Activated T-cell treated with anti-CD3 and anti-CD28 coated beads for 24 hours (primary cell): ENCODE measurements at places on chromosomes 11 and 22.
A peak's percentile ranks its signal among the peaks of the same experiment; 100 is the strongest.

DNA sequence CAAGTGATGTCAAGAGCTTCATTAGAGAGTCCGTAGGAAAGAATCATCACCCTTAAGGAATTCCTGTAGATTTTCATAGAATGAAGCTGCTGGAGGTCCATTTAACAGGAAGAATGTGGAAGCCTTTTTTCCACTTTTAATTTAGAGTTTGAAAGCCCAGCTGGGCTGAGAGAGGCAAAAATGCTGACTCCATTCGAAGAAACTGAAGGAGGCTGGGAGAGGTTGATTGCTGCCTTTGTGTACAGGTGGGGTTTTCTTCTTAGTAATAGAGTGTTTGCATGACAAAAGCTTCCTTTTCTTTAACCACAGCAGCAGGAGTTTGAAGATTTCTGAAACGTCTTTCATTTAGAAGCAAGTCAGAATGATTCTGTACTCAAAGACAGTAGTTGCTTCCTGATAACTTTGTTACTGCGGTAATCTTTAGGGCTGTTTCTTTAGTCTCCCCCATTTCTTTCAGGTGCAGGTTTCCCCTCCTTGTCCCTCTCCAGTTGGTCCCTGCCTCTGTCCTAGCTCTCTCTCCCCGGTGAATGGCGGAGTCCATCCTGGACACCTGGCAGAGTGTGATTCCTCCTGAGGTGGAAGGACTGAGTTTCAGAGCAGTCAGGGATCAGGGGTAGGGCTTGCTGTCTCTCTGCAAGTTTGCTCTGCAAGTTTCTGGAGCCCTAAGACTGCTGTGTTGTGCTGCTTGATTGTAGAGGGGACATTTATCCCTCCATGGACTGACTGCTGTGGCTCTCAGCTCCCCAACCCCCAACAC, 166.2 kb downstream of the LDLRAD3 start:
- DNase-seq: no peak

DNA sequence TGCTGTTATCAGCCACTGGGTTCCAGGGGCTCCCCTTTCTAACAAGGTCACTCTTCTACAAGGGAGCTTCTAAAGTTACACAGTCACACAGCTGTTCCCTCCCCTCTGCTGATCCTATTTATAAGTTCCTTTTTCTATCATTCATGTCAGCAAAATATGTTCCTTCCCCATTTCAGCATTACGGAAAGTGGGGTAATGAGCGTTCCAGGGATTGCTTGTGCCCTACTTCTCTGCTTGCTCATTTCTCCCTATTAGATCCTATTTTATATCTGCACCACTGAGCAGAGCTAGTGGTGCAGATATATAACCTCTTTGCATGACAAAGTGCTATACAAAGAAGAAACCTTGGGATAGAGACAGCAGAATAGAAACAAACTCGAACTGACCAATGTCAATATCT, 22.7 kb upstream of the PLEKHB1 start:
- no peak for DNase-seq

DNA sequence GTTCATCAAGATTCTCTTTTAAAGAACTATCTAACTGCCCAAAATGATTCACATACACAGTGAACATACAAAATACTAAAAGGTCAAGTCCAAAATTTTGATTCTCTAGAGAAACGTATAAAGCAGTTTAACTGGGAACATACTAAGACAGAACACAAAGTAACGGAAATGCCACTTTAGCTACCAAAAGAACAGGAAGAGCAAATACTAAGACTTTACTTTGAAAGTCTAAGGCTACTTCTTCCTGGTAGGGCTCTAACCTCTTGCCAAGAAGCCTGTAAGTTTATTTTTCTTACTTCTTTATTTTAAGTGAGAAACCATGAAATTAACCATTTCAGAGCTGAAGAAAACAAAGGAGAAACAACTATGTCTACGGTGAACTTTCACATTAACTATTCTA, 6.2 kb downstream of the PICALM start:
- no peak for DNase-seq

- DNase-seq: no peak
Measured at GRCh38 chr11:117583063-117583801, 213.8 kb downstream of the DSCAML1 start.

DNA sequence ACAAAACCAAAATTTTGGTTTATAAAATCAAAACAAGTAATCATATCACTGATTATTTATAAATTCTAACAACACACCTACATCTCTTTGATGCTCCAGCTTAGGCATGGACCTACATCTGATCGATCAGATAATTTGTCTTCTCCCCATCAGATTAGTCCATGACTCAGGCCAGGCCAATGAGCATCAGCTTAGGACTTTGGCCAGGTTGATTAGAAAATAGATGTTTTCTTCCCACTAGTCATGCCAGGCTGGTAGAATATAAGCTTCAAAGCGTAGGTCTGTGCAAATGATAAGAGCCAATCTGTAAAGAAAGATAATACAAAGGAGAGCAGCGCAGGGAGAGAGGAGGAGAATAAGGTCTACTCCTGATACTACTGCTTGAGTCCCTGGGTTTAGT, 1487.9 kb downstream of the FAM181B start:
- DNase-seq: no peak

DNA sequence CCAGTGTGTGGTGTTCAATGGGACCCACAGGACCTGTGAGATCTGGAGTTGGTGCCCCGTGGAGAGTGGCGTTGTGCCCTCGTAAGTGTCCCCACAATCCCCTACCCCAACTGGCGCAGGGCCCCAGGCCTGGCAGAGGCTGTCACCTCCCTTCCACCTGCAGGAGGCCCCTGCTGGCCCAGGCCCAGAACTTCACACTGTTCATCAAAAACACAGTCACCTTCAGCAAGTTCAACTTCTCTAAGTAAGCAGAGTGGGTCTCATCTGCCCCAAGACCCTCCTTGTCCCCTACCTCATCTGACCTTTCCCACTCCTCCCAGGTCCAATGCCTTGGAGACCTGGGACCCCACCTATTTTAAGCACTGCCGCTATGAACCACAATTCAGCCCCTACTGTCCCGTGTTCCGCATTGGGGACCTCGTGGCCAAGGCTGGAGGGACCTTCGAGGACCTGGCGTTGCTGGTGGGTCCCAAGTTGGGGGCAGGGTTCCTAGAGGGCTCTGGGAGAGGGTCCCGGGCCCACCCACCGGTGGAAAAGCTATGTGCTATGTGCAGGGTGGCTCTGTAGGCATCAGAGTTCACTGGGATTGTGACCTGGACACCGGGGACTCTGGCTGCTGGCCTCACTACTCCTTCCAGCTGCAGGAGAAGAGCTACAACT, 8.1 kb downstream of the P2RX6 start:
- no peak for DNase-seq

GRCh38 chr11:76159303-76159937, 46.9 kb downstream of the WNT11 start:
- DNase-seq: no peak

DNA sequence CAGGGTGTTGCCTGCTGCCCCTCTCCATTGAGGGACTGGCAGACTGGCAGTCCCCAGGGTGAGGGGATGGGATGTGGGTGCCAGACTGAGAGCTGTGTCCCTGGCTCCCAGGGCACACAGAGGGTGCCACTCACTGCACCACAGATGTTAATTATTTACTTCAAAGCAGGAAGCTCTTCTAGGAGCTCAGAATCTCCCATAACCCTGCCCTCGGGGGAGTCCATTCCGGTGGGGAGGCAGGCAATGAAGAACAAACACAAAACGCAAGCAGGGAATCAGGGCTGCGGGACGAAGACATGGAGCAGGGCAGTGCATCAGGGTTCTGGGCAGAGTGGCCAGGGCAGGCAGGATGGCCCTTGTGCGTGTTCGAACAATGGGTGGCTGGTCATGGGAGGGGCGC, 24.4 kb upstream of the FLRT1 start:
- DNase-seq: no peak

- no peak for DNase-seq
Measured at GRCh38 chr11:629237-629583, 2.2 kb upstream of the SCT start.

- DNase-seq: no peak
Measured at GRCh38 chr11:106286881-106287504, 209.5 kb downstream of the AASDHPPT start.

GRCh38 chr11:76798671-76799065, 15.5 kb downstream of the TSKU start:
- DNase-seq: no peak

DNA sequence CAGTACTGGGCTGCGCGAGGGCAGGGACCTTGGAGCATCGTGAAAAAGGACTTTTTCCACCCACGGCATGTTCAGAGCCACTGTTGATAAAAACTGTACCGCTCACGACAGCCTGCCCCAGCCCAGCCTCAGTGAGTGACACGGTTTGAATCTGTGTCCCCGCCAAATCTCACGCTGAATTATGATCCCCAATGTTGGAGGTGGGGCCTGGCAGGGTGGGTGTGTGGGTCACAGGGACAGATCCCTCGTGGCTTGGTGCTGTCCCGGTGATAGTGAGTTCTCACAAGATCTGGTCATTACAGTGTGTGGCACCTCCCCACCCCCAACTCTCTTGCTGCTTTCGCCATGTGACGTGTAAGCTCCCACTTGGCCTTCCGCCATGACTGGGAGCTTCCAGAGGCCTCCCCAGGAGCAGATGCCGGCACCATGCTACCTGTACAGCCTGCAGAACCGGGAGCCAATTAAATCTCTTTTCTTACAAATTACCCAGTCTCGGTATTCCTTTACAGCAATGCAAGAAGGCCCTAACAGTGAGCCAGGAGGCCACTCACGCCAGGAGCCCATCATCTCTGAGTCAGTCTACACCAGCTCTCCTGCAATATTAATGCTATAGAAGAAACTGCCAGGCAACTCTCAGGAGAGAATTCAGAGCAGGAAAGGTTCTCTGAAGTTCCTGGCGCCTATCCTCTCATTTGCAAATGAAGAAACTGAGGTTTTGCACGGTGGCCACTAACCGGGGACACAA, 1.3 kb downstream of the TOLLIP start:
- no peak for DNase-seq

GRCh38 chr22:25654676-25655075, 87.3 kb upstream of the MYO18B start:
- no peak for DNase-seq

- DNase-seq: no peak
Measured at GRCh38 chr11:123072762-123073161, 10.8 kb upstream of the HSPA8 start.

- DNase-seq: no peak
Measured at GRCh38 chr11:64751136-64751535, 7.2 kb upstream of the RASGRP2 start.

DNA sequence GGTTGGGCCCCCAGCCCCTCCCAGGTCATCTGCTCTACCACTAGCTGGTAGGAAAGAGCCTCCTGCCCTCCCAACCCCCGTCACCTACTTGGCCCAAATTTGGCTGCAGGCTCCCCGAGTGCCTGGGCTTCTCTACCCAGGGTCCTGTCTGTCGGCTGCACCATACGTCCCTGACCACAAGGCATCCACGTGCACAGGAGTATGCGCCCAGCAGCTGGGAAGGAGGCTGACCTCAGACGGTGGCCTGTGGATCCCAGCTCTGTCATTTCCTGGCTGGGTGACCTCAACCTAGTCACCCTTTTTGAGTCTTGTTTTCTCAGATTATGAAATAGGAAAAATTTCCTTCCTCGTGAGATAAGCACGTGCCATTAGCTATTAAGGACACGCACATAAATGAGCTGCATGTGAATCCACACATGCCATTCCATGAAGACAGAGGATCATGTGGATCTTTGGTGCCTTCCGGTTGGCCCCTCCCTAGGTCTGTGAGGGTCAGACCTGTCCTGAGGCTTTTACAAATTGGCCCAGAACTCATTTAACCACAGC, 13.7 kb downstream of the CYB561A3 start:
- DNase-seq: no peak

- DNase-seq: no peak
Measured at GRCh38 chr11:122697636-122698167, 42.2 kb downstream of the UBASH3B start.

DNA sequence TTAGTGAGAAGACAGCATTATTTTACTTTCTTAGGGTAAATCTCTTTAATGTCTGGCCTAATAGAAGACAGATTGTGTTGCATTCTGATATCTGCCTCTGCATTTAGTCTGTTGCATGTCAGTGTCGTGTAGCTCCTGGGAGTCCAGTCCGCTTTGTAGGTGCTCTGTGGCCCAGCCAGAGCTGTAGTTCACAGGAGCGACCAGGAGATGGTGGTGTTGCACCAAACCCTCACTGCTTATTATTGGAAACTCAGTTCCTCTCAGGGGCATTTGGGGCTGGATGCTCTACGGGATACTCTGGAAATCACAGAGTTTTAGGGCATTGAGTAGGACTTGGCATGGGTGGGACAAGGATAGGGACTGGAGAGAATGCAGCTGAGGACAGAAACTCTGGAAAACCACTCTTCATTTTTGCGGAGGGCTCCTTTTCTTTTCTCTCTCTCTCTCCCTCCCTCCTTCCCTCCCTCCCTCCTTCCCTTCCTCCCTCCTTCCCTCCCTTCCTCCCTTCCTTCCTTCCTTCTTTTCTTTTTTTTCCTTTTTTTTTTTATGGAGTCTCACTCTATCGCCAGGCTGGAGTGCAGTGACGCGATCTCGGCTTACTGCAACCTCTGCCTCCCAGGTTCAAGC, 21.7 kb downstream of the MIAT start:
- peak; percentile 65 for DNase-seq

DNA sequence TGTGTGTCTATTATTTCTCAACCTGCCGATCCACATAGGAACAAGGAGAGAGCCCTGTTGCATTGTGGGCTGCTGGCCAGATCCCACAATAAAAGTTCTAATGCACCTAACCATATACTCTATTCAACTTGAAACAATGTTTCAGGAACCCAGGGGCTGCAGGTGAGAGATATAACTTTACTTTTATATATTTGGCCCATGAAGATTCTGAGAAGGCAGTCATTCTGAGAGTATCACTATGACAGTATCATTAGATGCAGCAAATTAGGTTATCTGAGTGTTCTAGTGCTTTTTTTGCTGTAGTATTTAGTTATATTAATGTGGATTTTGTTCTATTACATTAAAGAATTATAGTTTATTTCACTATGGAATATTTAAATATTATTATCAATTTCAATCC, 655.1 kb upstream of the ARHGAP42 start:
- no peak for DNase-seq

GRCh38 chr11:116333001-116333535, 439.7 kb downstream of the BUD13 start:
- DNase-seq: no peak

GRCh38 chr11:4493480-4493818, 11.0 kb downstream of the OR52K1 start:
- no peak for DNase-seq

GRCh38 chr11:123212406-123212805, 17.4 kb upstream of the CLMP start:
- DNase-seq: no peak

GRCh38 chr11:111378861-111379601, at the start of gene POU2AF1:
TSS of gene POU2AF1 (minus strand) at chr11:111379275. CDS start at chr11:111379177, 98 bp downstream.
- DNase-seq: peak; percentile 68

DNA sequence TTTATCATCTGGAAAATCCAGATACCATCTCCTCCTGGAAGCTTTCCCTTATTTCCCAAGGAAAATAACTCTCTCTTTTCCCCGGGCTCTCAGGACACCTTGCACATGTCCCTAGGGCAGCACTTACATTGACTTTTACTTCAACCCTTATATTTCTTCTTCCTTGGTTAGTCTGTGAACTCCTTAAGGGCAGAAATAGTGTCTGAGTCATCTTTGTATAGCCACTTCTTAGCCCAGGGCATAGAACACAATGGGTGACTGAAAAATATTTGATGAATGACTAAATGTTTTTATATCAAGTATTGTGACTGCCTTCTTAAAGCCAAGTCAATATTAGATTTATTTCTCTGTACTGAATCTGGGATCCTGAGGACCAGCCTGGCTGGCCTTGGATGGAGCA, 45.4 kb upstream of the MYOD1 start:
- DNase-seq: no peak

- DNase-seq: no peak
Measured at GRCh38 chr22:46066691-46067090, 83.6 kb upstream of the PPARA start.
